Esophagus muscularis mucosa (tissue), 4 donors: ENCODE measurements at places on chromosomes 2 and 18. TPM values are rescaled to one million over a fixed set of nuclear protein-coding genes. Genes with fewer than 3 reads are reported as not detected.

STPG4 gene
- total RNA-seq = not detected

DSG4 gene
- total RNA-seq = not detected

CYS1 gene
- total RNA-seq = 23.3 TPM

FBXO15 gene
- not detected for total RNA-seq

GPR45 gene
- not detected for total RNA-seq

MFSD2B gene
- not detected for total RNA-seq

FEV gene
- total RNA-seq = not detected

SUCLG1 gene
- 61.1 TPM for total RNA-seq

UGT1A4 gene
- total RNA-seq = not detected

REG1A gene
- total RNA-seq = 0.45 TPM

GPR75 gene
- total RNA-seq = 2.5 TPM

MEP1B gene
- total RNA-seq = 0.23 TPM

PER2 gene
- total RNA-seq = 11.0 TPM

FOXD4L1 gene
- not detected for total RNA-seq

EML6 gene
- total RNA-seq = 0.75 TPM

CCDC178 gene
- 2.2 TPM for total RNA-seq

UGT1A3 gene
- total RNA-seq = not detected

RGPD8 gene
- total RNA-seq = 14.7 TPM

DSEL gene
- total RNA-seq = 9.2 TPM

SULT1C3 gene
- total RNA-seq = not detected
